Left ventricle myocardium inferior (tissue), 1 donor: ENCODE measurements at places on chromosomes 12 and 14. TPM values are rescaled to one million over a fixed set of nuclear protein-coding genes. Genes with fewer than 3 reads are reported as not detected.

The FAM222A gene
- 20.0 TPM for total RNA-seq

The CTSG gene
- 0.80 TPM for total RNA-seq

The TAS2R20 gene
- total RNA-seq, result 0.44 TPM

The C12orf57 gene
- total RNA-seq, result 227 TPM

DNA sequence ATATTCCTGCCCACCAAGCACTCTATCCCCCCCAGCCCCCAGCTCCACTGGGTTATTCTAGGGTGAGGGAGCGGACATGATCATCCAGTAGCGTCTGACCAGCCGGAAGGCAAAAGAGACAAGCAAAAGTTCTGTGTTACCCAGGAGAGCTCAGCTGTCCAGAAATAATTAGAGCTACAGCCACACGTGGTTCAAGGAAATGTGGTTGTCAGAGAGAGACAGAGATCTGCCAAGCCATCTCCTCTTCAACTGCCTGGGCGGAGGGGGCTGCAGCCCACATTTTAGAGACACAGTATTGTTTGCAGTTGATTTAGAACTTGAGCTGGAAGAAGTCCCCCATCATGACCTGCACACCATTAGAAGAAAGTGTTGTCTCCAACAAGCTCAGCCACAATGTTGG lies 30.4 kb downstream of the DAO start:
- DNase-seq, result no peak

The HSPB8 gene
- 512 TPM for total RNA-seq

DNA sequence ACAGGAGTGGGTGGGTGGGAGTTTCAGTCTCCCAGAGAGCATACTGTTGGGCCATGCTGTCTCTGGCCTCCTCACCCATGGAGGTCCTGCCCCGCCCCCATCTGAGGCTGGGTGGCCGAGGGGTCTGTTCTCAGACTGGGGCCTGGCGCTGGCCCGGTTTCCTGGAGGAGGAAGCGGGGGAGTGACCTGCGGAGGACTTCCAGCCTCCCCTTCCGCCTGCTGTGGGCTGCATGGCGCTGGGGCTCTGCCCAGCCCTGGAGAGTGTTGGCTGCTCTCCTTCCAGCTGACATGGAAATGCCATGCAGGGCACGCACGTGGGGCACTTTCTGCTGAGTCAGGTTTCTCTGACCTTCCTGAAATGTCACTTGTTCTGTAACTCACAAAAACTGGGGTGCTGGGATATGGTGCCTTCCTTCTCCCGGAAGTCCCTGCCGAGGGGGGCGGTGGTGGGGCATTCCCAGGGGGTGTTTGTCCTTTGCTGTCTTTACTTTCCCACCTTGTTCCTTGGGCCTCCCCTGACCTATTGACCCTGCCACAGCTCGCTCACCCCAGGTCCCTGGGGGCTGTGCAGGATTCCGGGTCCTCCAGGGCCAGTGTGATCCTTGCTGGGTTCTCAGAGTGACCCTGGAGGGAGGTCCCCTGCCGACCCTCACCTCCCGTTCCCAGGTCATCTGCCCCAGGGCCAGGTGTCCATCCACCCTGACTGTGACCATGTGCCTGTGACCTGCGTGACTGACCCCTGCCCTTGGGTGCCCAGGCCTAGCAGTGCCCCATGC lies 23.6 kb downstream of the PACS2 start:
- peak; percentile 77 for DNase-seq

- DNase-seq, result no peak
These were observed 2.8 kb downstream of the PRIM1 start for GRCh38 chr12:56749359-56749758.

DNA sequence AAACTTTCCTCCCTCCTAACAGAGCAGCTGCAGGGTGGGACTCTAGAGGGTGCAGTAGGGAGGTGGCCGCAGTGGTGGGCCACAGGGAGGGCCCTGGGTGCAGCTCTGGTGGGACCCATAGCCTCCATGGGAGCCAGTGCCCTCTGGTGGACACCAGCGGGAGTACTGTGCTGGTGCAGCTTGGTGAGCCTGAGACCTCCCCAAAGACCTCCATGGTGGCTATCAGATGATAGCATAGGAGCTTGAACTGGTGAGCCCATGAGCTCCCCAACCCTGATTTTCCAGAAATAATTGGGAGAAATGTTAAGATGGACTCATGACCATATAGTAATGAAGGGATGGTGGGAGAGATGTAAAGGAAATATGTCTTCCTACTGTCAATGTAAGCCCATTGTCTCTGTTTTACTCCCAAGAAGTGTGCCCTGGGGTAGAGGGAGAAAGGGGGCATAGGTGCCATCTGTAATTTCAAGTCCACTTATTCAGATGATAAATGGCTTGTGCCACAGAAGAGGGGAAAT lies 98.7 kb downstream of the GAS2L3 start:
- no peak for DNase-seq

GRCh38 chr12:117063162-117063911 lies 35.9 kb downstream of the TESC start:
- DNase-seq, result no peak

GRCh38 chr12:26246483-26247164 lies 51.3 kb downstream of the SSPN start:
- DNase-seq, result no peak

- DNase-seq, result no peak
These were observed 102.1 kb downstream of the ERGIC2 start for GRCh38 chr12:29278673-29279420.

DNA sequence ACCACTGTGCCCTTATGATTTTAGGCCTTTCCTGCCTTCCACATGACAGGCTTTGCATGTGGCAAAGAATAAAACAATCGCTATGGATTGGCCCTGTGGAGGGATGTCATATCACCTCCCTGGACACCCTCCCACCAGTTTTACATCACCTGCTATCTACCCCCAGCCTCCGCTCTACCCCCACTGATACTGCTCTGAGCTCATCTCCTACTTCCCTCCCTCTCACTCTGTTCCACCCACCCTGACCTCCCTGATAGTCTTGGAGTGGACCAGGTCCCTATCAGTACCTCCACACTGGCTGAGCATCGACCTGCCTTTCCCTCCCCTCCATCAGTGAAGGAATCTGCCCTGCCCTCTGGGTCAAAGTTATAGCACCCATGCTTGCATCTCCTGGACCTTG lies 91.8 kb upstream of the FOXN3 start:
- DNase-seq, result no peak

The PTGER2 gene
- total RNA-seq, result 0.60 TPM

GRCh38 chr12:123931686-123932321 lies 40.8 kb downstream of the CCDC92 start:
- no peak for DNase-seq

The SLCO1C1 gene
- total RNA-seq, result 1.1 TPM

DNA sequence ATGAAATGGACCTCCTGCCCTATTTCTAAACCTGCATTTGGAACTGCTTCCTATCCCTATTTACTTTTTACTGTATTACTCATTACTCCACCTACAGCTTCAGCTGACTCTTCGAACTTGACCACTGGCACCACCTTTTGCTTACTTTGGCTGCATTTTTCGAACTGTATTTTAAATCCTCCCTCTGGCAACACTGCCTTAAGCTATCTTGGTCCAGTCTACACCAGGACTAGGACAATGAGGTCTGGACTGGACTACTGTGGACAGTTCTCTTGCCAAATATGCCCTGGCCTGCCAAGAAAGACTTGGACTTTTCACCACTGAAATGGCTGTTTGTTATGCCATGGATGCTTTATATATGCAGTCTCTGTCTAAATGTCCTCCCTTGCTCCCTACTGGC lies 328.1 kb downstream of the BTG1 start:
- no peak for DNase-seq

GRCh38 chr12:110105159-110105558 lies 19.0 kb upstream of the IFT81 start:
- DNase-seq, result no peak

GRCh38 chr12:3016191-3016590 lies 57.0 kb downstream of the TEAD4 start:
- no peak for DNase-seq

The CLEC4A gene
- 1.5 TPM for total RNA-seq

- no peak for DNase-seq
These were observed 13.1 kb downstream of the APPL2 start for GRCh38 chr12:105222726-105223351.

DNA sequence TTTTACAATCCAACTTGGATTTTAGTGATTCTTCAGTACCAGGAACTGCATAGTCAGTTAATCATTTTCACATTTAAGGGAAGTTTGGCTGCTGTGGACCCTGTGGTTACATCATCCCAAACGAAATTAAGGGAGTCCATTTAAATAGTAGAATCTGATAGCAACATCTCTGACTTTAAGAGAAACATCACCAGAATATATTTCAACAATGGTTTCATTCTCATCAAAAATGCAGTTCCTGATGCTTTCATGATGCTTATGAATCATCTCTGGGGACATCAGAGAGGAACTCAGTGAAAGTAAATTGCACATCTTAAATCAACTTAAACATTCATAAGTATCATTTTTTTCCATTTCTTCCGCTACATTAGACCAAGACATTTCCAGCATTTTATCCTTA lies 1170.7 kb downstream of the FSCB start:
- no peak for DNase-seq

DNA sequence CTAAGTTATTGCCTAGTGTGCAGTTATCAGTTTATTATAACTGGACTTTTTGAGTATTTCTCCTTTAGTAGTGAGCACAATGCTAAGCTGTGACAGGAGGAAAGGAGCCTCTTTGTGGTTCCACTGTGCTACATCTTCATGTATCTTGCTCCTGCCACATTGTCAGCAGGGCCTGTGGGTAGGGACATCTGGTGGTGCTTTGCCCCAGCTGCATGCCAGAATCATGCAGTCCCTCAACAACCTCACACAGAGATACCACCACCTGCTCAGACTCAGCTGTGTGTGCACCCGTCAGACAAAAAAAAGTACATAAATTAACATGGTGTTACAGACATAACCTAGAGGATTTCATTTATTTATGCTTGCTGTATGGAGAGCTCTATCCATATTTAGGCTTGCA lies 51.1 kb downstream of the MIS18BP1 start:
- DNase-seq, result no peak

DNA sequence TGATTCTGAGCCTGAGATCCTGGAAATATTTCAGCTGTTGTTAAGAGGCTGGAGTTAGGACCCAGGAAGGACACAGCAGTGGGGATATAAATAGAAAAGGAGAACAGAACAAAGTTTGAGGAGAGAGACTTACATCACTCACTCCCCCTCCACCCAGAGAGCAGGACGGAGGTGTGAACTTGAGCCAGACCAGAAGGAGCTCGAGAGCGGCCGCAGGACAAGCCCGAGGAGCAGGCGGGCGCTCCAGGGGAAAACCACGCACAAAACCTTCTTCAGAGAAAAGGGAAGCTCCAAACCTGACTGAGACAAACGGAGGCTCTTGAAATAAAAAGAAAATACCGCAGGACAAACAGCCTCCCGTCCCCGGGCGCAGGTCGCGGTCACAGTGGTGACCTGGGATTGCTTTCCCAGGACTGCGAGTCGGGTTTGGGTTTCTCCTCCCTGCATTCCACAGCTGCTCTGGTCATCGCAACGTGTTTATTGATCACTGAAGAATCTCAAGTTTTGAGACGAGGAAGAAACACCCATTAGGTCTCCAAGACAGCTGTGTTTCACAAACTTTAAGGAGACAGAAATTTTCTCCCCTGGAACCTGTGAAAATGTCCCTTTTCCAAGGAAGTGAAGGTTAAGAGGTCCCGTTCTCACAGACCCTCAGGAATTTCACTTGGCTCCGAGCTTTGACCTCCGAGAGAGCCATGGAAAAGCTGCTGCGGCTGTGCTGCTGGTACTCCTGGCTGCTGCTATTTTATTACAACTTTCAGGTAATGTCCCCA lies at the start of gene ADGRD1:
Gene ADGRD1 (plus strand): TSS at position 137 of the 773 bp plus-strand sequence. CDS start 559 bp downstream, at position 696.
- DNase-seq, result peak; percentile 71

DNA sequence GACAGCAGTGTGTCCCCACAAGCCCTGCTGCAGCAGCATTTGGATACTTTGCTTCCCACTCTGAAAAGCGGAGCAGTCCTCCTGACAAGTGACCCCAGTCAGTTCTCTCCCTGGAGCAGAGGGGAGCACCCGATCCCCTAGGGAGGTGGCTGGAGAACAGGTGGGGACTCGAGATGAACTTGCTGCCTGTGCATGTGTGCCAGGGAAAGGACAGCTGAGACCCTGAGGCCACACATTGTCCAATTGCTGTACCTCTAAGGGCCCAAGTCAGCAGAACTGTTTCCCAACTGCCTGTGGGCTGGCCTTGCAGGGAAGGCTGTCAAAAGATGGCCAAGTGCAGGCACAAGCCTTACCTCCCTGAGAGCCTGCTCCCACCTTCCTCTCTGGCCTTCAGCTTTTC lies 55.1 kb downstream of the IFT43 start:
- DNase-seq, result no peak

GRCh38 chr12:60977966-60978365 lies 1282.2 kb upstream of the USP15 start:
- no peak for DNase-seq
